ENCODE measurements at places on chromosomes 1 and 21.

- no peak for DNase-seq
Measured at GRCh38 chr1:205191622-205192021, 19.9 kb downstream of the DSTYK start.

DNA sequence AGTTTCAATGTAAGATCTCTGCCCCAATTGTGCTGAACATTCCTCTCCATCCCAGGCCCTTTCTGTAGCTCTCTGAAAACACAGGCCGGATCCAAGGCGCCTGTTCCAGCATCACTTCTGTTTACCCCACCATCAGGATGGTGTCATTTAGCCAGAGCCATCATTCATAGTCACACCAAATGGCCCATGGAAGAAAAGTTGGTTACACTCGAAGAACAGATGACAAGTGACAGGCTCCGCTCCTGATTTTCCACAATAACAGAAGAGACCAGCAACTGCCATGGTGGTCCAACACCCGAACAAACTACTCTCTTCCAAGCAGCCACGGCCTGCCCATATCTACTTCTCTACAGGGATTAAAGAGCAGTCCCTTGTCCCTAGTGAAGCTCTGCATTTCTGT is 59.9 kb upstream of the PROX1 start:
- DNase-seq: no peak

DNA sequence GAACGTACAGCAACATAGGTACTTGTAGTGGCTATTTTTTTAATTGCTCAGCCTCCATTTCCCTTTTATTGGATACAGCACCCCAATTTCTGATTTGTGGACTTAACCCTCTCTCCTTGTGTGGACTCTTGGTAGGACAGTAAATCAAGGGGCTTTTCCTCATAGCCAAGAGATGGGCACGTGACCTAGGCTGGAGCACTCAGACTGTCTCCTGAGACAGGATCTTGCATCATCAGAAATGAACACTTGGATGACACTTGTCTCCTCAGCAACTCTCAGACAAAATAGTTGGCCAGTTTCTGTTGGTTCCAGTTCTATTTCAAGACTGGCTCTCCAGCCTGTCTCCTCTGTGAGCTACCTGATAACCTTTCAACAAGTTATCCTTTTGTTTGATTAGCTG is 112.9 kb upstream of the ZNF678 start:
- no peak for DNase-seq

DNA sequence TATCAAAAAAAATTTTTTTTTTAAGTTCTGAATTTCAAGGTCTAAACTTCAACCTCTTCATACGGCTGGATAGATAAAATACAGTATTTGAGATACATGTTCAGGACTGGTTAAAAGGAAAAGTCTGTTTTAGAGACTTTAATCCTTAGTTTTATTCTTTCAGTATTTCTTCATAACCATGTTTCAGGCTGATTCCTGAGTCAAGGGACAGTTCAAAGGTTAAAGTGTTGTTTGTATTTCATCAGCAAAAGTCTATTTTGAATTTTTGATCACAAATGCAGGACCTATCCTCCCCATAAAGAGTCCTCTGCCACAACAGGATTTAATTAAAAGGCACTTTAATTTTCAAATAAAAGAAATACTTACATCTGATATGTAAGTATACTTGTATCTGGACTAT is 53.5 kb downstream of the SELENOF start:
- no peak for DNase-seq

- DNase-seq: no peak
Measured at GRCh38 chr1:163093169-163093568, 24.0 kb downstream of the RGS4 start.

DNA sequence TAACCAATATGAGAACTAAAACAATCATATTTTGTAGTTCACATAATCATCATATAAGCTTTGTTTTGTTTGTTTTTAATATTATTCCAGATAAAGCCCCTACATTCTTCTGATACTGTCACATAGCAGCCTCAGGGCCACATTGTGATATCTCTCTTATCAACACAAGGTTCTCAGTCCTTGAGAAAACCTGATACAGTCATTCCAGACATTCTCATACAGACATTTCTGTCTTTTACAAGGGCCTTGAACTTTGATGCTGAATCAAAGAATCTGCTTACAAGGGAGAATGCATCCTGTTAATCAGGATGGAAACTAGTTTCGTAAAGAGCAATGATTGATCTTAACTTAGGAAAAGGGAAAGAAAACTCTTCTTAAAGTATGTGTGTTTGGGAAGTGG is 12.7 kb upstream of the VCAM1 start:
- no peak for DNase-seq

GRCh38 chr1:192382758-192383157 is 66.0 kb downstream of the RGS21 start:
- no peak for DNase-seq

DNA sequence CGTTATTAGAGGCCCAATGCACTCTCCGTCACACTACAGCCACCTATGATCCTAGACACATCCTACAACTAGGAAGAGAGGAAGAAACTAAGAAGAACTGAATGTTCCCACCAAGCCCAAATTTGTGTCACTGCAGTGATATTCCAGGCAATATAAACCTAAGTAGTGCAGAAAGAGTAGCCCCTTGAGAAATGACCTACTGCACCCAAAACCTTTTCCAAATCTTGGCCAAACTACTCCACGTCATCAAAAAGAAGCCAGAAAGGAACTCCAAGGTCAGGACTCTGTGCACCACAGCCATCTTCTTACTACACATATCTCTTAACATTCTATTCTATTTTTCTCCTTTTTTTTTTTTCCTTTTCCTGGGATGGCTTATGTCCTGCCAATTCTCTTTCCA is 60.2 kb downstream of the ADAMTS1 start:
- no peak for DNase-seq

- DNase-seq: no peak
Measured at GRCh38 chr1:206513312-206514111, 6.2 kb downstream of the RASSF5 start.

DNA sequence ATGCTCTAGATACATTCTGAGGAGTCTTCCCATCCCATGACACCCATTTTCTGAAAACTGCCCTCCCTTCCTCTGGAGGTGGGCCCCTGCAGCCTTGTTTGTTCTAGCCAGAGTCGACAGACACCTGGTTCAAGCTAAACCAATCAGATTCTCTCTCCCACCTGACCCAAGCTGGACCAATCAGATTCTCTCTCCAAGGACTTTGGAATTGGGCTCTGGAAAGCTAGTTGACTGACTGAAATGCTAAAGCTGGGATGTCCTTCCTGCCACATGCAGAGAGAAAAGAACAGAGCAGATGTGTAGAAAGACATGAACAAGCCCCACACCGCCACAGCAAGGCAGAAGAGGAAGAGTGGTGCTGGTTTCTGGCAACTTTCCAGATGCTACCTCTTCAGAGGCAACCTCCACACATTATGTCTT is 24.6 kb downstream of the ASAP3 start:
- DNase-seq: no peak

GRCh38 chr1:28195780-28196179 is 19.3 kb upstream of the PTAFR start:
- no peak for DNase-seq

GRCh38 chr1:109570414-109570813 is 22.0 kb downstream of the GNAI3 start:
- DNase-seq: no peak

- peak; percentile 20 for DNase-seq
Measured at GRCh38 chr1:154719586-154720327, 111.8 kb upstream of the ADAR start.

DNA sequence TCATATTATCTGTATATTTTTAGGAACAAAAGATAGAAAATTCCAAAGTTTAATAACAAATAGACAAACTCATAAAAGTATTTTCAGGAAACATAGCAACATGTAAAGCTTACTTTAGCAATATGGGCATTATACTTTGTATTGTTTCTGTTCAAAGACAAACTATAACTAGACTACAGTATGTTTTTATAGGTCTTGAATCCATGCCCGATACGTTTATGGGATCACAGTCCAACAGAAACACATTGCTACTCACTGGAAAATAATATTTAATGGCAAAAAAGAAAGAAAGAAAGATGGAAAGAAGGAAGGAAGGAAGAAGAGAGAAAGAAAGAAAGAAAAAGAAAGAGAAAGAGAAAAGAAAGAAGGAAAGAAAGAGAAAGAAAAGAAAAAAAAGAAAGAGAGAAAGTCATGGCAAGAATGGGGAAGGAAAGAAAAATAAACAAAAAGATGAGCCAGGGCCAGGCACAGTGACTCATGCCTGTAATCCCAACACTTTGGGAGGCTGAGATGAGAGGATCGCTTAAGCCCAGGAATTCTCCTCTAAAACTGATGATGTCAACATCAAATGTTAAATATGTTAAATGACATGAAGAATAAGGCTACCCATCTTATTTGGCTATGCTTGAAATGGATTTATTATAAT is 32.7 kb downstream of the TM2D1 start:
- DNase-seq: no peak

- no peak for DNase-seq
Measured at GRCh38 chr1:46830665-46831322, 31.9 kb downstream of the CYP4B1 start.

- peak; percentile 93 for DNase-seq
Measured at GRCh38 chr1:42922687-42923366, 35.8 kb downstream of the SLC2A1 start.

GRCh38 chr1:208829595-208829994 is 585.4 kb upstream of the PLXNA2 start:
- DNase-seq: no peak

- peak; percentile 69 for DNase-seq
Measured at GRCh38 chr1:156689035-156689952, 12.1 kb upstream of the NES start.

GRCh38 chr1:1207571-1207892 is 1.1 kb upstream of the TNFRSF18 start:
- no peak for DNase-seq
